Activated naive CD4-positive, alpha-beta T cell treated with Interleukin-2 at 50 U/mL for 16 hours (primary cell): ENCODE measurements at places on chromosomes 2 and 18.

DNA sequence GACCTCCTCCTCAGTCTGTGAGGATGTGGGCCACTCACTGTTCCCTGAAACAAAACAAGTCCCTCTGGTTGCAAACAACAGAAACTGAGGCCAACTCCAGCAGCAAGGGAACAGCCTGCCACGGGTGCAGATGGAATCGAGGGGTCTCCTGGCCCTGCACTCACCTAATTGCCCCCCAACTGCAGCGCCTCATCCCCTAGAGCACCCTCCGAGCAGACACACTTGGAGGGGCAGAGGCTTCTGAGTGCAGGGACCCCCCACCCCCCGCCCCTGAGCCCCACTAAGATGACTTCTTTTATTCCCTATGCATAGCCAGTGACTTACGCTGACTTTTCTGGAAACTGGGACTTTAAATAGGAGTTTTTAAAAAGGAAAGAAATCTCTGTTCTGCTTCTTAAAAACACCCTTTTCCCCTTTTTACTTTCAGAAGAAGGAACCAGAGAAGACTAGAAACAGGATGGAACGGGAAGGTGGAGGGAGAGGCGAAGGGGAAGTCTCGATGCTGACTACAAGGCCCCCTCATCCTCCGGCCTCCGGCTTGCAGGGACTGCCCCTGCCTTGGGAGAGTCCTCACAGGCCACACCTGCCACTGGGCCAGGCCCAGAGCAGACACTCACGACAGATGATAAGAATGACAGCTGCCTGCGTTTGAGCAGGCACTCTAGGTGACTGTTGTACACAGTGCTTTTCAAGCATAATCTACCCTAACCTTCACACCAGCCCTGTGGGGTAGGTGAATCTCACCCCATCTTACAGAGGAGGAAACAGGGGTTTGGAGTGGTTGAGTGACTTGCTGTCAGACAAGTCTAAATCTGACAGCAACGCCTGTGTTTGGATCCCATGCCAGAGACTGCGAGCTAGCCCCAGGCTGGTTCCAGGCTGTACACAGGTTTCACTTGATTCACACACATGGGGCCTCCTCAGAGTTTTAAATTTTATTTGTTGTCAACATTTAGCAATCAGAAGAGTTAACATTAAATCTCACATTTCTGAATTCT is 28.2 kb upstream of the BIN1 start:
- no peak for DNase-seq

DNA sequence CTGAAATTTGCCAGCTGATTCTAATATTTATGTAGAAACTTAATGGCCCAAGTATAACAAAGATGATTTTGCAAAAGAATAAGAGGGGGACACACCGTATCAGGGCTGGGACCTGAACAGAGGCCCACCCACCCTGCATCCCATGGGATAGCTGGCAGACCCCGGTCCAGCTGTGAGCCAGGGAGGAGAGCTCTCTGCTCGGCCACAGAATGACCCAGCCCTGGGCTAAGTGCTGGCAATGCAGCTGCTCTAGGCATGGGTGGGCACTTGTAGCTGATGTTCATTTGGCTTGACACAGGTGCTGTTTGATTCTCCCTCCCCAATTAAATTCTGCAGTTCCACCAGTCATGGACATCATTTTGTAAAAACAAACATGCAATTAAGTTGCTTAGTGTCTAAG is 522.8 kb upstream of the RAB6C start:
- no peak for DNase-seq

DNA sequence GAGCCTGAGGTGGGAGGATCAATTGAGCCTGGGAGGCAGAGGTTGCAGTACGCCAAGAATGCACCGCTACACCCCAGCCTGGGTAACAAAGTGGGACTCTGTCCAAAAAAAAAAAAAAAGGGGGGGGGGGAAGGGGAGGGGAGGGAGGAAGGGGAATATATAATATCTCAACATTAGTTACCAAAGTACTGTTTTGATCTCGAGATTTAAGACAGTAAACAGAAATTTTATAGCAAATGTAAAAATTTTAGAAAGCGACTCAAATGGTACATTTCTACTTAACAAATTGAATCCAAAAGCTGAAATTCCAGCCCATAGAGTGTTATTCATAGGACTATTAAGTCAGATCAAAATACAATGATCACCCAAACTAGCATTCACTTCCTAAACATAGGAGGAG is 60.8 kb downstream of the CWC22 start:
- no peak for DNase-seq

DNA sequence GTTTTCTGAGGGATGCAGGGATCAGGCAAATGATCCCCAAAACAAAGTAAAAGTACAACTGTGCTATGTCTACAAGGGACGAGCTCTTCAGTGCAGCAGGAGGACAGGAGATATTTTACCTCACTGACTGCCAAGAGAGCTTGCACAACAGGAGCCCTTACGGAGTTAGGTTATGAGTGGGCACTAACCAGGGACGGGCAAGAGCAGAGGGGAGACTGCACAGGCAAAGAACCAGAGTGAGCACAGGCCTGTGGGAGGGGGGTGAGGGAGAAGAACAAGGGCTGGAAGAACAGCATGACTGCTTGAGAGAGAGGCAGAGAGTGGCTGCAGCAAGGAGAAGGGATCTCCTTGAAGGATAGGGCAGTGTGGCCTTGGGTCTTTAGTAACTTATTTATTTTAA is 101.1 kb upstream of the PID1 start:
- no peak for DNase-seq

DNA sequence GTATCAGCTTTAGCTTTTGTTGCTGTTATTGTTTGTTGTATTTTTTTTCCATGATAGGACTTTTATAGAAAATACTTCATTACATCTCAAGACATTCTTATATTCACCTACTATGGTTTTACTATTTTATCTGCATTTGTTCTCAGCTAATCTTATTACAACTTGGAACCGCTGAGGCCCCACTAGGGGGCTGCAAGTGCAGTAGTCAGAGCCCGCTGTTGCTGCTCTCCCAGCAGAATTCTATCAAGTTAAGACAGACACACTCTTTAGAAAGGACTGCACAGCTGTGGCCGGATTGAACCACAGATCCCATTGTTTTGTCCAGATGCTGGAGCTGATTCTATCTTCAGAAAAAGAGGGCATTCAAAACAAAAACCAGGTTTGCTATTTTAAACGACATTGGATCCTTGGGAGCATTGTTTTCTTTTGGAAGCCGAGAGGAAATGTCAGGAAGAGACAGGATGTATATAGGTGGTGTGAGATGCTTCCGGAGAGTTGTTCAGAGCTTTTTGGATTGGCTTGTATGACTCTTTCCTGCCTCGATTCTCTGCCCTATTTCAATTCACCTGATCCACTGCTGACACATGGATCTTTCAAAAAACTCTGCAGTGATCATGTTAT is 105.7 kb upstream of the GAREM1 start:
- DNase-seq = no peak

GRCh38 chr2:172643142-172643541 is 87.3 kb downstream of the PDK1 start:
- no peak for DNase-seq

- no peak for DNase-seq
These were observed 371.6 kb downstream of the EIPR1 start for GRCh38 chr2:3005859-3006501.

DNA sequence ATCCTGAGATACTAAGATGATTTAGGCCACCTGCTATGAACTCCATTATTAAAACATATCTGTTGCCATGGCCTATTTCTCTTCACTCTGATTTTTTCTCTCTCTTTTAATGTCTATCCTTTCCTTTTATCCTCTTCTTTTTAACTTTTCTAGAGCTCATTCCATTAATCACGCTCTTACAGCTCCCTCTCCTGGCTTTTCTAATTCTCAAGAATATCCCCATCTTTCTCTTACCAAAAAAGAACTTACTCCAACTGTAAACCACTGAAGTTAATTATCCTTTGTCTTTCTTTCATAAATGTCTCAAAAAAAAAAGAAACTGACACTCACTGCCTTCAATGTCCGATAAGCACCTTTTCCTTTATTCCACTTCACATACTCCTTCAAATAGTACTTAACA is 7.9 kb downstream of the PPP3R1 start:
- DNase-seq = no peak

DNA sequence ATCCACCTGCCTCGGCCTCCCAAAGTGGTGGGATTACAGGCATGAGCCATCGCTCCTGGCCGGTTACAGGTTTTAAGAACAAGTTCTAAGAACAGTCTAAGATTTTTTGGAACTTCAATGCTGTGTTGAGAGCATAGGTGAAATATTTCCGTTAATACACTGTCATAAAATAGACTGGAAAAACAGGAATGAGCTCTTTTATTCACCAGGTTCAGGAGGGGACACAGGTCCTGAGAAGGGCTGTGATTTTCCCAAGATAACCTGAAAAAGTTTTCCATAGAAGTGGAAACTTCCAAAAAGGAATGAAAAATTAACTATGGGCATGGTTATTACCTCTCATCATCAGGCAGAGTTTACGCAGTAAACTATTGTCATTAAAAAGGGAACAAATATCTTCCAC is 97.6 kb upstream of the TMEM178A start:
- DNase-seq = no peak

DNA sequence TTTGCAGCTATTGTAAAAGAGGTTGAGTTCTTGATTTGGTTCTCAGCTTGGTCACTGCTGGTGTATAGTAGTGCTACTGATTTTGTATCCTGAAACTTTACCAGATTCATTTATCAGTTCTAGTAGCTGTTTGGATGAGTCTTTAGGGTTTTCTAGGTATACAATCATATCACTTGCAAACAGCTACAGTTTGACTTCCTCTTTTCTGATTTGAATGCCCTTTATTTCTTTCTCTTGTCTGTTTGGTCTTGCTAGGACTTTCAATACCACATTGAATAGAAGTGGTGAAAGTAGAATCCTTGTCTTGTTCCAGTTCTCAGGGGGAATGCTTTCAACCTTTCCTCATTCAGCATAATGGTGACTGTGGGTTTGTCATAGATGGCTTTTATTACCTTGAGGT is 210.5 kb upstream of the DPP10 start:
- no peak for DNase-seq

DNA sequence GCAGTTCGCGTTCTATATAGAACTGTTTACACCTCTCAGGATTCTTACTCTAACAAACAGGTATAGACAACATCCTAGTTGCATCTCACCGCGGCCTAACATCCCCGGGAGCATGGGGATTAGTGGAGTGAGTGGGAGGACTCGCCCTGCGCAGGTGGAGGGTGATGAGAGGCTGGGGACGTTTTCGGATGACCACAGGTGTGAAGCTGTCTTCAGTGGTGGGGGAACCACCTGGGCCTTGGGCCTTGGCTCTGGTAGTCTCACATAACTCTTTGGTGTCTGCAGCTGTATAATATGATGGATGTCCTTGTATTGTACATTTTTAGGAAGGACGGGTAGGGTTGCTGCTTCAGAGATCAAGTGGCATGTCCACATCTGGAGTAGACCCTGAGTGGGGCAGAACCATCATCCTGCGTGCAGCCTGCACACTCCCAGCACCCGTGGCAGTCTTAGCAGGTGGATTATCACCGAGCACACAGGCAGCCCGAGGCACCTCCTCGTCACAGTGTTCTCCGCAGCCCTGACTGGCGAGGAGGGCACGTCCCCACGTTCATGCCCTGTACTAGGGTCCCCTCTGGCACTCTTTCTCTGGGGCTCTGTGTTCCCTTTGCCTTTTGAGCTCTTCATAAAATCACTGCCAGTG is 56.0 kb downstream of the AGAP1 start:
- DNase-seq = no peak

DNA sequence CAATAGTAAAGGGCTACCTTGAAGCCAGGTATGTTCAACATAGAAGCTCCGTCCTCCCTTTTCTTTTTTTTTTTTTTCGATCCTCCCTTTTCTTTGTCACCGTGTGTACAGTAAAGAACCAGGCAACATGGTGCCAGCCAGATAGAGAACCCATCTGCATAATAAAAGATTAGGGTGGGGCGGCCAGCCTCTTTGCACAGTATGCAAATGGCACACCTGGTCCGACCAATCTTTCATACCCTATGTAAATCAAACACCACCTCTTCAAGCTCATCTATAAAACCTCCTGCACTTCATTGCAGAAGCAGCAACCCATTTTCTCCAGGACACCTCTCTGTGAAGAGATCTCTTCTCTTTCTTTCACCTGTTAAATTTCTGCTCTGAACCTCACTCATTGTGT is 7.3 kb upstream of the WDR33 start:
- DNase-seq = no peak

- DNase-seq = no peak
These were observed 50.9 kb upstream of the CD226 start for GRCh38 chr18:69998523-69998987.

- no peak for DNase-seq
These were observed at the start of gene RAB17 for GRCh38 chr2:237590272-237591140. Gene RAB17, minus strand, starts transcription at chr2:237590734. Its CDS starts 4,580 bp downstream, at chr2:237586154.

GRCh38 chr2:189577121-189577520 is 3.5 kb downstream of the SLC40A1 start:
- DNase-seq = no peak

DNA sequence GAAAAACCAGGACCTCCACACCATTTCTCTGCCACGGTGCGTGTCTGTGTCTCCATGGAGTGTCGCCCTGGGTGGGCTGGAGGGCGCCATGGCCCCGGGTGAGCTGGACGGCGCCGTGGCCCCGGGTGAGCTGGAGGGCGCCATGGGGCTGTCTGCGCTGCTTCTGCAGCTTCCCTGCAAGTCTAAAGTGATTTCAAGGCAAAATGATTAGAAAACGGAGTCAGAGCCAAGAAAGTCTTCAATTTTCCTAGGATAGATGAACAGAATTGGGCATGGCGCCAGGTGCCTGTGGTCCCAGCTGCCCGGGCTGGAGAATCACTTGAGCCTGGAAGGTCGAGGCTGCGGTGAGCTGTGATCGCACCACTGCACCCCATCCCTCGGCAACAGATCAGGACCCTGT is 27.7 kb upstream of the NFATC1 start:
- DNase-seq = no peak

- DNase-seq = no peak
These were observed 334.7 kb upstream of the GULP1 start for GRCh38 chr2:187956906-187957534.

DNA sequence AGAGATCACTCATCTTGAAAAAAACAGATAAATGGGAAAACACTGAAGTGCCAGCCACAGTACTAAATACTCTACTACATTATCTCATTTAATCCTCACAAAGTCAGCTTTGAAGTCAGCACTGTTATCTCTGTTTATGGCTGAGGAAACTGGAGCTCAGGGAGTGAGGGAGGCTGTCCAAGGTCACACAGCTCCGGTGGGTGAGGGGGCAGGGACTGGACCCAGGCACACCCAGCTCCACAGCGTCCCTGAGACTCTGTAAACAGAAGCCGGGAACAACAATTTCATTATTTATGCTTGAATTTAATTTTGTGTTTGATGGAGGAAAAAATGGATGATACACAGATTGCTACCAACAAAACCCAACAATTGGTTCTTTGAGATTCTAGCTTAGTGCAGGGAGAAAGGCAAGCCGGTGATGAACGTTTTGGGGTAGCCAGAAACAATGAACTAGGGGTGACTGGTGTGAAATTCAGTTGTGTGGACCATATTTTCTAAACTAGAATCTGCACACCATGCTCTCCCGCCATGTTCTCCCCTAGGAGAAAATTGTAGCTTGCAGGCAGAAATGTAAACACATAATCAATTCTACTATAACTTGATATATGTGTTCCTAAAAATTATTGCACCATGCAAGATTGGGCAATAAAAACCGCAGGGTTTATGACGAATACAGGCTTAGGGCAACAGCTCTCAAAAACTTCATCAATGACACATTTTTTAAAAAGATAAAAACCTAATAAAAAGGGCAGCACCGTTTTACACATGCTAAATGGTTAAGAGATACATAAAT is at the start of gene GREB1:
TSS of gene GREB1 (plus strand) at position 768 of the 793 bp plus-strand sequence. CDS start 22,570 bp downstream, outside the sequence.
- no peak for DNase-seq

GRCh38 chr2:154537024-154537423 is 161.5 kb upstream of the KCNJ3 start:
- no peak for DNase-seq

GRCh38 chr2:58572731-58573130 is 331.6 kb upstream of the FANCL start:
- no peak for DNase-seq

- no peak for DNase-seq
These were observed 15.2 kb downstream of the INPP5D start for GRCh38 chr2:233075141-233075965.
